Activated T-helper 1 cell treated with anti-CD3 and anti-CD28 coated beads, Interleukin-2, amount 50 U/mL, for 16 hours (primary cell): ENCODE measurements at places on chromosomes 7 and 10.

DNA sequence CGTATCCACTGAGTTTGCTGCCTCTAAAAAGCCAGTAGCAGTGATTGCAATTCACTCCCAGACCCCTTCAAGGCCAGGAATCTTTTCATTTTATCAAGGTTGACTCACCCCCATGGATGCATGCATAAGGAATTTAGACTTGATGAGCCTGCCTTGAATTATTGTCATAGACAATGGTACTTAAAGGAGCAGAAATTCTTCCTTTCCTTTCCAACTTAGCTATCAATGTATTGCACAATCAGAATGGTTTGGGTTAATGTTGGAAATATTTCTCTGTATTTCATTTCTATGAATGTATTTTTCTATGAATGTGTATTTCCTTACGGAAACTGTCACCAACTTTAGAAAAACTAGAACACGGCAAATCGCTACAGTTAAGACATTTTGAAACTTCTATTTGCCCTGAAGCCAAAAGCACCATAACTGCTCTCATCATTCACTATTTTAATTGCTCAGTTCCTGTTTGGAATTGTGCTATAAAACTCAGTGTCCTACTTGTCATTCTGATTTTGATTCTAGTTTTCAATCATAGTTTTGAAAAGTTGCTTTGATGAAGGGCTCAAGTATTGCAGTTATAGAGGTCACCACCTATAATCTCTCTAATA, 355.7 kb upstream of the AKR1E2 start:
- DNase-seq, result no peak

DNA sequence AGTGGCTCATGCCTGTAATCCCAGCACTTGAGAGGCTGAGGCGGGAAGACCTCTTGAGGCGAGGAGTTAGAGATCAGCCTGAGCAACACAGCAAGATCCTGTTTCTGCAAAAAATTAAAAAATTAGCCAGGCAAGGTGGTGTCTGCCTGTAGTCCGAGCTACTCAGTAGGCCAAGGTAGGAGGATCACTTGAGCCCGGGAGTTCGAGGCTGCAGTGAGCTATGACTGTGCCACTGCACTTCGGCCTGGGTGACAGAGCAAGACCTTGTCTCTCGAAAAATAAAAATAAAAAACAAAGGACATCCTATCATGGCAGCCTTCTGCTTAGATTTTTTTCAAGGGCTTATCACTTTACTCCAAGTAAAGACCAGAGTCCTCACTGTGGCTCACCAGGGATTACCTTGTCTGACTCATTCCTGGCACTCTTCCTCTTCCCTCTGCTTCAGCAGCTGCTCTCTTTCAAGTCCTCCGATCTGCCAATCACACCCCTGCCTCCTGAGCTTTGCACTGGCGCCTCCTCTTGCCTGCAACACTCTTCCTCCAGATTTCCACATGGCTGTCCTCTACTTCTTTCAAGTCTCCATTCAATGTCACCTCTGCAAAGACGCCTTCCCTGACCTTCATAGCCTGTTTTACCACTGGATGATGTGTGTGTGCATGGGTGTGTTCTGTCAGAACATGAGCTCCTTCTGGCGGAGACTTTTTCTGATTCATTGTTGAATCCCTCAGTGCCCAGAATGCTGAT, 7.7 kb downstream of the PRTFDC1 start:
- no peak for DNase-seq

- no peak for DNase-seq
Observed at GRCh38 chr10:28913436-28914237, 236.3 kb downstream of the BAMBI start.

DNA sequence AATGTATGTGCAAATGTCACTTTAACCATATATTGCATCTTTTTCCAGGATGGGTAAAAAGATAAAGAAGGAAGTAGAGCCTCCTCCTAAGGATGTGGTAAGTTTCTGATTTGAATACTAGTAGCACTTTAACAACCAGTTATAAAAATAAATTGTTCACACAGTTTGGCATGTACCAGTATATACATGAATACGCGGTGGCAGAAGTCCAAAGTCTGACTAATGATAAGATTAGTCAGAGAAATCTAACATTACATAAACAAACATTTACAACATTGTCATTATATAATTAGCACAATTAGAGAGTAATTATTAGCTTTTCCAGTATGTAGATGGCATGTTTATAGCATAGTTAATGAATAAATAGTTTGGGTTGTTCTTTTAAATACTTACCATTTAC, 4.1 kb downstream of the ARMC3 start:
- no peak for DNase-seq

GRCh38 chr10:93775356-93775755, 17.6 kb downstream of the LGI1 start:
- no peak for DNase-seq

- no peak for DNase-seq
Observed at GRCh38 chr7:127551941-127552340, 33.5 kb downstream of the GCC1 start.

- no peak for DNase-seq
Observed at GRCh38 chr10:21814866-21815265, 188.7 kb downstream of the DNAJC1 start.

GRCh38 chr10:93893646-93894515, at the start of gene SLC35G1:
Gene SLC35G1, plus strand, starts transcription at chr10:93893978. Its CDS starts 56 bp downstream, at chr10:93894034.
- peak; percentile 54 for DNase-seq

DNA sequence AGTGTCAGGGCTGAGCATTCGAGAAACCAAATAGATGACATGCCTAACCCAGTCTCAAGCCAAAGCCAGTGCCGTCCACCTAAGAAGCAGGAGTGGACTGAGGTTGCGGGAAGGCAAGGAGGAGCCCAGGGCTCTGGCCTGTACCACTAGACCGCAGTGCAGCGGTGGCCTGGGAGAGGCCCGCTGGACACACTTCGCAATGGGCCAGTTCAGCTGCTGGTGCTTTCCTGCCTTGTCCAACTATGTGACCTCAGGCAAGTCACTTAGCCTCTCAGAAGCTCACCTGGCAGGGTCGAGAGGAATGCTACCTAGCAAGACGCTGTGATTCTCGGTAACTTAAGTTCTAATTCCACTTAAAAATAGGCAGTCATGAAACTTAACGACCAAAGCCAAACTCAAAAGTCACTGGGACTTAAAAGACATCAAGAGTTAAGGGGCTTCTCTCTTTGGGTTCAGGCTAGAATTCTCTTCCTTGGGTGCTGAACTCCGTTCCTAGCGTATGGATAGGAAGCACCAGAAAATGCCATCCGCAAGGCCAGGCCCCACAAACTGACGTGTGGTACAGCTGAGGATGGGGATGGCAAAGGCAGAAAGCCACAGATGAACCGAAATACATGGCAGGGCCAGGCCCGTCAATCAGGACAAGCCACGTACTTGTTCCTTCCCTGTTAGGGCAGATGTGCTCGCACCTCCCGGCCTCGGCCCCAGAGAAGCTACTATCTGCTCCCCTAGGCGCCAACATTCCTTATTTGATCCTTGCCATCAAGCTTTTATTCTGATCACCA, 34.2 kb downstream of the CTBP2 start:
- DNase-seq, result no peak

GRCh38 chr7:13407911-13408310, 581.6 kb downstream of the ETV1 start:
- DNase-seq, result no peak

DNA sequence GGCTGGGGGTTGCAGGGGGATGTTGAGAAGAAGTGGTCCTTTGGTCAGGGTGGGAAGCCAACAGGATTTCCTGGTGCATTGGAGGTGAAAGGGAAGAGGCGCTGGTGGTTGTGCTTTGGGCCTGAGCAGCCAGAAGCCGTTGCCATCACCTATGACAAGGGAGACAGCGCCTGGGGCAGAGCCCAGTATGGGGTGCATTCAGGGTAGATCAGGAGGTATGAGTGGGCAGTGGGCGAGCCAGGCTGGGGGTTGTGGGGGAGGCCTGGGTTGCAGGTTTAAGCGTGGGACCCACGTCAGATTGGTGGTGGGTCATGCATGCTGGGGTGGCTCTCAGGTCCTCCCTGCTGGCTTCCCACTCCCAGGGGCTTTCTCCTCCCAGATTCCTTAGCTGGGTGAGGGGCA, 6.3 kb upstream of the PILRB start:
- no peak for DNase-seq

DNA sequence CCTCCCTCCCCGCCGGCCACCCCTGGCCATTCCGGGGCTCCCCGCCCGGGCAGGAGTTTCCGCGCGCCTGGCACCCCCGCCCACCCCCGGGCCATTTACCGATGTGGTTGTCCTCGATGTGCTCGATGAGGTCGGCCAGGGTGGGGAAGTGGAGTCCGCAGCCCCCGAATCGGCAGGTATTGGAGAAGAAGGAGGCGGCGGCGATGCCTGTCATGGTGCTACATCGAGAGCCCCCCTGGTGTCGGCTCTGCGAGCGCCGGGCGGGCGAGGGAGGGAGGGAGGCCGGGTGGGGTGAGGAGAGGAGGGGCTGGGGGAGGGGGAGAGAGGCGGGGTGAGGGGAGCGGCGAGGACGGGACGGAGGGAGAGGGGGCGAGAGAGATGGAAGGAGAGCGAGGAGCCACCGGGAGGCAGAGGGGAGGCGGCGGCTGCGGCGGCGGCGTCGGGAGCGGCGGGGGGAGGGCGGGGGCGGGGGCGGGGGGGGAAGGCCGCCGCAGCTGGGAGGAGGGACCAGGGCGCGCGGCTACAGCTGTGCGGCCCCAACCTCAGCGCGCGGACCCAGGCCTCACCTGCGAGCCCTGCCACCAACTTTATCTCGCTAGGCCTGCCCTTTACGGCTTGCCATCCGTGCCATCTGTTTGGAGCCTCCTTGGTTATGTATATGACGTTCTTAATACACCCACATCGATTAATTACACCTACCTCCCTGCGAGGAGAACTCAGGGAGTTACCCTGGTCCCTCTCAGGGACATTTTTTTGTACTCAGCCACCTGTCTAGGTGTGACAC, at the start of gene JAZF1:
JAZF1 (minus strand) TSS at position 432 of the 784 bp plus-strand sequence.
- DNase-seq, result peak; percentile 16

GRCh38 chr10:62182595-62182994, 86.0 kb downstream of the RTKN2 start:
- DNase-seq, result no peak

DNA sequence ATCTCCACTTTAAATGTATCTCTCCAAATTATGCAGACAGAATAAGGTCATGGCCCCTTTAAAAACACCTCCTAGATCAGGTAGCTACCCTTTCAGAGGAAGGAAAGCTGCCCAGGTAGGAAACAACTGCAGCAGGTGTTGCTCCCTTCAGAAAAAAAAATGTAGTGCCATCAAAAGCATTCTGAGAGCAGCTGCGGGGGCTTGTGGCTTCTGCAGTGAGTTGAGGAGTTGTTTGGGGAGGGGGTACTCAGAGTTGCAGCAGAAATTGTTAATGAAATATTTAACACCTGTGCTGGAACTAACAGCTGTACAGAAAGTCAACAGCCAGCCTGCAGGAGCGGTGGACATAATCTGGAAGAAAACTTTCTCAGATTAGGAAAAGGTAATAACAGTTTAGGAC, 24.0 kb downstream of the CDHR3 start:
- DNase-seq, result no peak

DNA sequence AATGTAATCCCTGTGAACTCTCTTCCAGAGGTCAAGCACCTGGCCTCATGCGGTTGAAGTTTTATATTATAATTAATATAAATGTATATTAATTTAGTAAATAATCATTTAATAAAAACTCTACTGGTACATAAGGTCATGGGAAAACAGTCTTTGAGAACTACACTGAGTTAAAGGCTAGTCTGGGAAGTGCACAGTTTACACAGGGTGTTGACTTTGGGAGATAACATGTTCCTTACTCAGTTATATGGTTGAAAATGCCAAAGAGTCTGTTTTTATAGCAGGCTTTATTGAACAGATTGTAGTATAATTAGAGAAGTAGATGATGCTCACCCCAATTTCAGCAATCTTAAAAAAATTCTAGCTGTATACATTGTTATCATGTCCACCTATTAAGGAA, 735.9 kb downstream of the GATA3 start:
- DNase-seq, result no peak

- DNase-seq, result no peak
Observed at GRCh38 chr10:79089632-79090031, 20.9 kb downstream of the ZMIZ1 start.

DNA sequence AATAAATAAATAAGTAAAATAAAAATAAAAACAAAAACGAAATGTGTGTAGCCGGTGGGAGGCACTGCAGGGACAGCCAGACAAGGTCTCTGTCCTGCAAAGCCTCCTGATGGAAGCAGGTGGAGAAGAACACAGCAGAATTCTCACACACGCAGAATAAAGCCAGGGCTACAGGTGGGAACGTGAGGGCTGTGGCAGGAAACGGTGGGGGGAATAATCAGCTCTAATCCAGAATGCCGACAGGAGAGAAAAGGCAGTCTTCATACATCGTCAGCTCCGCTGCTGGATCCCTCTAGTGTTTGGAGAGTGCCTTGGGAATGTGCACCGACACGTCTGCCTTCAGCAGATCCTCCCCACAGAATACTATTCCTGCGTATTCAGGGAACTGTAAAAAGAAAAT, 6.8 kb upstream of the SNX8 start:
- DNase-seq, result no peak
